Effector memory CD4-positive, alpha-beta T cell (primary cell): ENCODE measurements at places on chromosomes 7 and 10.

DNA sequence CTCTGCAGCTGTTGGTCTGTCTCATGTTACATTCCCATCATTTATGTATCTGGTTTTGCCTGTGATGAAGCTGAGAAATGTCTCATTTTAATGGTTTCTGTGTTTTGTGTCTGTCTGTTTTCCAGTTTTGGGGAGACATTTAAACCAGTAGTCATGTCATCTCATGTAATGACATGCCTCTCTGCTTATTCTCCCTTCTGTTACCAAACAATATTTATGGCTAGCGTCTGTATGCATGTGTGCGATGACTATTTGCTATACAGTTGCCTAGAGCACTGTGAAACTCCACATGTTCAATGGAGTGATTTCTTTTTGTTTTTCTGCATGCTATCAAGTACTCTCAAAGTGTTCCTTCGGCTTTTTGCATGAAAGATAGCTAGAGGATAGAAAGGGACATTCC, 132.0 kb downstream of the ST7 start:
- DNase-seq, result no peak

- no peak for DNase-seq
Observed at GRCh38 chr7:72437061-72437585, 25.0 kb upstream of the CALN1 start.

GRCh38 chr7:25804154-25804553, 347.8 kb upstream of the NFE2L3 start:
- DNase-seq, result no peak

GRCh38 chr10:33416209-33416608, 81.7 kb upstream of the NRP1 start:
- no peak for DNase-seq

DNA sequence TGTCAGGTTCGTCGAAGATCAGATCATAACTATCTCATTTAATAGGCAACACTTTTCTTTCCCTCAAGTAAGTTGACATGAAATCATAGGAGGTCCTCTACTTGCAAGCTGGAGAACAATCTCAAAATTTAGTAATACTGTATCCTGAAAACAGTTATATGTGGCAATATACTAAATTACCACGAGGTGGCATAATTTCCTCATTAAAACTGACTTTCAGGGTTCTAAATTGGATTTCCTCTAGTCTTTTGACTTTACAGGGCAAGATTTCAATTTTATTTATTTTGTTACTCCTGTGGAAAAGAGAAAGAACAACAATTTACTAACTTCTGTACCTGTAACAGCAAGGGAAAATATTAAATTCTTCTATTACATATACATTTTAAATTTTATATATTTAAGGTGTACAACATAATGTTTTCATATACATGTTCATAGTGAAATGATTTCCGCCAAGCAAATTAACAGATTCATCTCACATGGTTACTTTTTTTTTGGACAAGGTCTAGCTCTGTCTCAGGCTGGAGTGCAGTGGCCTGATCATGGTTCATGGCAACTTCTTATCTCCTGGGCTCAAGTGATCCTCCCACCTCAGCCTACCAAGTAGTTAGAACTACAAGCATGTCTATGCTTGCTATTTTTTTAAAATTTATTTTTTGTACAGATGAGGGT, 53.4 kb upstream of the CYP2C18 start:
- DNase-seq, result no peak

GRCh38 chr10:69445041-69445440, 6.2 kb upstream of the TSPAN15 start:
- DNase-seq, result no peak
